Effector CD4-positive, alpha-beta T cell (primary cell): ENCODE measurements at places on chromosomes 6 and 20.

DNA sequence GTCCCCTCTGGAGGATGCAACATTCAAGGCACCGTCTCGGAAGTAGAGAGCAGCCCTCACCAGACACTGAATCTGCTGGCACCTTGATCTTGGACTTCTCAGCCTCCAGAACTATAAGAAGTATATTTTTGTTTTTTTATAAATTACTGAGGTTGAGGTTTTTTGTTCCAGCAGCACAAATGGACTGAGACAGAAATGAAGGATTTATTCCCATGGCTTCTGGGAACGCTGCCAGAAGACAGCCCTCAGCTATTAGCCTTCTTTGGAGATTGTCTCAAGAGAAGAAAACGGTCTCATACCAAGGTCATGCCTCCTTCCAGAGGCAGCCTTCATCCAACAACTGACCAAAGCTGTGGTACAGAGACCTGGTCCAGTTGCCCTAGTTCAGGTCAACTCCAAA is 85.4 kb downstream of the CHMP4B start:
- no peak for DNase-seq

DNA sequence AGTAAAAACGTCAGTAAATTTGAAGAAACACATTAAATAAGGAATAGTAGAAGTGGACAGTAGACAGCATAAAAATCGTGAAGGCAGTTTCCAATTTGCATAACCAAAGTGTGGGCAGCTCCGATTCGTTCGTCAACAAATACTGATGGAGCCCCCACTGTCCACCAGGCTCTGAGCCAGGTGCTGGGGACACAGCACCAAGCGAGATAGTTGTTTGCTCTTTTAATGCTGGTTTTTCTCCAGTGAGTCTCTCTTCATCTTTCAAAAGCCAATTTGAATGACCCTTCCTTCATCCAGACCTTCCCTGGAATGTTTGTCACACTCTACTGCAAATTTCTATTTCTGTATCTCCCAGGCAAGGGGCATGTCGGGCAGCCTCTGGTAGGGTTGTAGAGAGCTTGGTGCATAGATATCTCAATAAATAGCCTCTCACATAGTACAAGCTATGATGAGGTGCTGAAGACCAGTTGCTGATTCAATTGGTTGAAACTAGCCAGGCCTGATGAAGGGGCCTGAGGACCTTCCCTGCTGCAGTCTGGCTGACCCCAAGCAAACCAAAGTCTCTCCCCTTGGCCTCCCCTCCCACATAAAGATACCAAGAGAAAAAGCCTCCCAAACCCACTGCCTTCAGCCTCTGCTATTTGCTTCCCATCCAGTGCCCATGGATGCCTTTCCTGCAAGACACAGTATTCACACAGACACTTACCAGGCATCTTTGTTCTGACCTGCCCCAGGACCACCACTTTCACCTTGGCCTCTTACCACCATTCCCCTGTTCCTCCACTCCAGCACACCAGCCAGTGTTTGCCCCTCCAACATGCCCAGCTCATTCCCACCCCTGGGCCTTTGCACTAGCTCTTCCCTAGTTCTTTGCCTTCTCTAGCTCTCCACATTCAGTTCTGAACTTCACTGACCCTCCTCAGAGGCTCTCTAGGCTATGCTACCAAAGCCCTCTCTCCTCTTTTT is 125.2 kb downstream of the CEBPB start:
- no peak for DNase-seq

- peak; percentile 13 for DNase-seq
Observed at GRCh38 chr6:31402324-31403282, 792 bp upstream of the MICA start.

GRCh38 chr6:6837541-6838080 is 249.1 kb downstream of the LY86 start:
- DNase-seq = no peak

GRCh38 chr6:111423055-111423633 is 59.9 kb downstream of the REV3L start:
- DNase-seq = no peak

DNA sequence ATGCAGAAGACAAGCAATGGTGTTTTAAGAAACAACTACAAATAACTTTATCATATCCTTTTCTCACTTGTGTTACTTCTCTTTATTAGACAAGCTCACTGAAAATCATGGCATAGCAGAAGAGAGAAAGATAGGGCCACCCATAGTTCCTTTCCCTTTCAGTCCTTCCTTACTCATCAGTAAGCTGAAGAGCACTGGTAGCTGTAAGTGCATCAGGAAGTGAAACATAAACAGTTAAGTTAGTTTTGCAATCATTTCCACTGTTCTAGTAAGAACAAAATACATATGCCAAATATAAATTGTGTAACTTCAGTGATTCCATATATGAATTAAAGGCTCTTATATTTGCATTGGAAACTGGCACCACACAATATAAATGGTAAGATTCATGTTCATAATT is 220.1 kb downstream of the HACE1 start:
- no peak for DNase-seq

GRCh38 chr6:38517005-38517404 is 122.7 kb downstream of the BTBD9 start:
- no peak for DNase-seq

- DNase-seq = no peak
Observed at GRCh38 chr20:57090590-57091560, 175.6 kb downstream of the BMP7 start.

DNA sequence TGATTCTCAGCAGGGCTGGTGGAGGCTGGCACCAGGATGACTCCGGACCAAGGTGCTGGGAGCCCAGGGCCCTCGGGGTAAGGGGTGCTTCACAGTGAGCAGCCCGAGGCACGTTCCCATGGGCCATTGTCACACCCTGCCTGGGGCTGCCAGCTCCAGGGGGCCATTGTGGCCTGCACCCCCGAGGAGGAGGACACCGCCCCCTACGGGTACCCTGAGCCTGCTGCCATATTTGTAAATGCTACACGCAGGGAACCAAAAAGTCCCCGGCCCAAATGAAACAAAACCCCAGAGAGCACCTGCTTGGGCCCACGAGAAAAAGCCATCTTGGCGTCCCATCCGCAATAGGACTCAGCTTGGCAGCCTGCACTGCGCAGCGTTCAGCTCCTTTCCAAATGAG is 64.7 kb upstream of the GATA5 start:
- no peak for DNase-seq

DNA sequence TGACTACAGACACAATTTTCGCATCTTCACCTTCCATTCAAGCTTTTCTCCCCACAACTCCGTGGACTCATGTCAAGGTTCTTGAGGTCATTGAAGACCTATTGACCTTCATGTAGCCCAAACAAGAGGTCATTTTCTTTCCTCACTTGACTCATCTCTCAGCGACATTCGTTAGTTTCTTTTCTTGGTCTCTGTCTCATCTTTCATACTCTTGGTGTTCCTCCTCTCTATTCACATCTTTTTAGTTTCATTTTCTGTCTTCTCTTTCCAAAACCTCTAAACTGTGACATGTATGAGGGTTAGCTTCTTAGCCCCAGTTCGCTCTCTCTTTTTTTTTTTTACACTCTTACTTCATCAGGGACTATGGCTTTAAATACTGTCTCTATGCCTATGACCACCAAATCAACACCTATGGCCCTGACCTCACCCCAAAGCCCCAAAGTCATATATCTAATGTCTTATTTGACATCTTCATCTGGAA is 128.6 kb upstream of the BACH2 start:
- no peak for DNase-seq

DNA sequence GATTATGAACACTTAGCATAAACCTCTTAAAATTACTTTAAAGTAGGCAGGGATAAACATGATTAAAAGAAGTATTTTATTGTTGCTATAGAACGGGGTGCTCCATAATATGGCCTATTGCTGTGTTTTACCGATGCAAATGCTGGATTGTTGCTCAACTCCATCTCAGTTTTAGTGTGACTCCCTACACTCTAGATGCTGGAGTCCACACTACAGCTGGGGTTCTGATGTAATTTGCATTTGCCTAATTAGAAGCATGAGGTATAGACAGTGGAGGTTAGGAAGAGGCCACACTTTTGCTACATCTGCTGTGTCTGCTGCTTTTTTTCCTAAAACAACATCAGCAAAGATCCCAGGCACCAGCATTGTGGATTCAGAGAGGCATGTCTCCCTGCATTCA is 6.7 kb upstream of the HMGN3 start:
- no peak for DNase-seq

- no peak for DNase-seq
Observed at GRCh38 chr6:27761391-27761790, 150.8 kb downstream of the OR2B2 start.

DNA sequence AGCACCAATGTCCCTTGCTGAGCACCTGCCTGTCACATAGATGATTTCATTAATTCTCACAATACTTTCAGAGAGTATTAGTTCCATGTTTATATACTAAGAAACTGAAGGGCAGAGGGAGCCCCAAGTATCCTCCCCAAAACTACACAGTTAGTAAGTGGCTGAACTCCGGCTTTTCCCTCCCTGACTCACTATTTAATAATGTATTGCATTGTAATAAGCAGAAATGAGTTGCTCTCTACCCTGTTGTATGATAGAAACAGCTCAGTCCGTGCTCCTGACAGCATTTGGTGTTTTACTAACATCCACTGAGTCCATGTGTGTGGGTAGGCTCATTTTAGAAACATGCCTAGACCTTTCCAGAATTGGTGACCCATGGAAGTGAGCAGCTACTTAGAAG is 76.8 kb downstream of the OLIG3 start:
- DNase-seq = no peak

DNA sequence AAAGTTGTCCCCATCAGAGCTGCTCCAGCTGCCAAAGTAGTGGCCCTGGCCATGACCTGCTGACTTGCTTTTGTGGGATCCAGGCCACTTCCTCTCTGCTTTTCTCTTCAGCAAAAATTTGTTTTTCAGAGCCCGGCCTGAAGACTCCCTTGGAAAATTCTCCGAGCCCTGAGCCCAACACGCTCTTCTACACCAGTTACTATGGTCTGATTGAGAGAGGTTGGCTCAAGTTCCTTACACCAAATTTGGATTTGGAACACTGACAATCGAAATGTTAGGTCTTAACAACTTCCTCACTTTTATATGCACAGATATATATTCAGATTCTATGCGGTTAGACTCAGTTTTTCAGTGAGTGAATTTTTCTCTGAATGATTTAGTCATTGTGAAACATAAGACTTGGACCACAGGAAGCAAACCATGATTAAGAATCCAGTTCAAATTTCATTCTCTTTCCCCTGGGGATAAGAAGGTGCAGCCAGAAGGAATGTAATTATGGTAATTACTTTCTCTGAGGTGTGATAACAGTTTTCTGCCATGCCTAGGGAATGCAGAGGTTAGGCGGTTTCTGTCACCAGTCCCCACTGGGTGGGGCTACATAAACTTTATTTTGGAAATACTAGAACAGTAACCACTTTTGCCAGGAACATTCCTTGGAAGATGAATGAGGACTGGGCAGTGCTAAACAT is 365.2 kb downstream of the SYNE1 start:
- DNase-seq = no peak

DNA sequence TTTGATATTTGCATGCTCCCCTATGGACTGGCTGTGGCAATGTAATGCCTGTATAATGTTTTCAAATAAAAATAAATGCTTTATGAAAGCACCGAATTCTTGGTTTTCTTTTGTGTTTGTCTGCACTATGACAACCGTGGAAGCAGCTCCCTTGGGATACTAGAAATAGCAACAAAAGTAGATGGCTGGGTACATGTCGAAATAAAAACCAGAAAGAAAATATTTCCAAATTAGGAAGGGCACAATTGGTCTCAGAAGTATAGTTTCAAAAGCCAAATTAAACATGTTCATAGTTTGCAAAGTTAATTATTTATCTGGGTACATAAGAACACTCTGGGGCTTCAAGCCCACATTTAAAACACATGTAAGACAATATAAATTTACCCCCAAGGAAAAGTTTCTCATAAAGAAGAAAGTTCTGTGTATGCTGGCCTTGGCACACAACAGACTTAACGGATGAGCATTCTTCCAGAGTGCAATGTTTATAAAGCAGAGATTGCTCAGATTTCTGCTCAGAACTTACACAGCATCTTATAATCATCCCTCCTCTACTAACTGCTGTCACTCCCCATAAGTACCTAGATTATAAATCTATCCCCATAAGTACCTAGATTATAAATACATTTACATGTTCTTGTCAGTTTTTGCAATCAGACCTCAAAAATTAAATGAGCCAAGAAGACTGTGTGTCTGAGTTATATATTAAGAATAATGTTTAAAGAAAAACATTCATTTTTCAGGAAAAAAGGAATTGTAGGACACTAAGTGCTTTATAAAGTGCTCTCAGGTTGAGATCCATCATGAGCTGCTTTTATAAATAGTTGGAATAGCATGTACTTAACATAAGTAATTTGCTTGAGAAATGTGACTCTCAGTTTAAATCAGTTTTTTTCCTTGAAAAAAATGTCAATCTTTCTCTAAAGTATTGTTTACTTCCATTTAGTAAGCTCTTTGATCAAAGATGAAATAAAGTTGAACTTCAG is 230.2 kb upstream of the PLN start:
- DNase-seq = no peak

- DNase-seq = no peak
Observed at GRCh38 chr20:1801225-1801928, 93.8 kb upstream of the SIRPA start.

- DNase-seq = no peak
Observed at GRCh38 chr6:170437719-170438401, 115.2 kb downstream of the PSMB1 start.

DNA sequence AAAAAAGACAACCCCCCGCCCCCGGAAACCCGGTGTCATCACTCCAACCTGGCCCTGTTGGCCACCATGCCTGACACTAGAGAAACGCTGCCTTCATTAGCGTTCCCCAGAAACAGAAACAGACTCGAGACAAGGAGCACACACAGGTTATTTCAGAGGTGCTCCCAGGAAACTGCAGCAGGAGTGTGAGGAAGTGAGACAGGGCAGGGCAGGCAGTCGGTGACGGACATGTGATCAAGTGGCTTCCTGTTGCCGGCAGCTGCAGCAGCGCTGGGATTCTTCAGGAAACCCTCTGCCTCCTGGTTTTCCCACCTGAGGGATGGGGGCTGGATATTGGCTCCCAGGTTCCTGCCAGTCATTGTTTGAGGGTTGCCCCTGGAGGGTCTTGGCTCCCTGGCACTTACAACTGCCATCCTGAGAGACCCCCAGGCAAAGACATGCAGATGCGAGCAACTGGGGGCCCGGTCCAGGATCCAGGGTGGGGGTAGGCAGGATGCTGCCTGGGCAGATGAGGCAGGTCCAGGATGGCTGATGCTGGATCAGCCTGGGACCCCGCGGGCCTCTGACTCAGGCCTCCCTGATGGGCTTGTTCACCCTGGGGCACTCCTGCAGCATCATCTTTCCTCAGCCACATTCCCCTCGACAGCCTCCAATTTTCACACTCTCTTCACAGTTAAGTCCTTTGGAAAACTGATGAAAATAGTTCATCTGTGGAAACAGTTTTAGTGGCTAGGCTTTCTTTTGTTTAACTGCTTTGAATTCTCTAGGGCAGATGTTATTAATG is 150.7 kb upstream of the SYNDIG1 start:
- no peak for DNase-seq

- DNase-seq = no peak
Observed at GRCh38 chr6:4055420-4056041, 23.4 kb downstream of the FAM217A start.

DNA sequence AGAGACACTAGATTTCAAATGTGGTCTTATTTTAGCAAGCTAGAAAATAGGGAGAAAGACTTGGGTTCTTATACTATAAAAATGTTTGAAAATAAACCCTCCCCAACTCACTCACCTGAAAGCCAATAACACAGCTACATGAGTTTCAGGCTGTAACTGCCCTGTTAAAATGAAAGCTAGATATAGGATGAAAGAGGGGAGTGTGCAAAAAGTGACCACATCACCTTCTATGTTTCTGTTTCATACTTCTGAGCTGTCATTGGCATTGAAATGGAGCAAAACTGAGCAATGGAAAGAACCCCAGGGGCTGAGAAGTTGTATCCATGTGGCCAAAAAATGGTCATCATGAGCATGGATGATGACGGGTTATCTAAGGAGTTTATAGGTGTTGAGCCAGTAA is 148.1 kb upstream of the TENT5A start:
- no peak for DNase-seq
